NCI-H2081 treated with DMSO at 0.1 percent for 48 hours (cell line): ENCODE measurements at places on chromosomes 3 and 15.

- no peak for DNase-seq
Observed at GRCh38 chr3:124092811-124093210, 100.9 kb upstream of the ROPN1 start.

- no peak for DNase-seq
Observed at GRCh38 chr3:61807865-61808276, 246.5 kb downstream of the PTPRG start.

GRCh38 chr3:43005981-43006380 lies 26.9 kb downstream of the GASK1A start:
- DNase-seq = no peak

DNA sequence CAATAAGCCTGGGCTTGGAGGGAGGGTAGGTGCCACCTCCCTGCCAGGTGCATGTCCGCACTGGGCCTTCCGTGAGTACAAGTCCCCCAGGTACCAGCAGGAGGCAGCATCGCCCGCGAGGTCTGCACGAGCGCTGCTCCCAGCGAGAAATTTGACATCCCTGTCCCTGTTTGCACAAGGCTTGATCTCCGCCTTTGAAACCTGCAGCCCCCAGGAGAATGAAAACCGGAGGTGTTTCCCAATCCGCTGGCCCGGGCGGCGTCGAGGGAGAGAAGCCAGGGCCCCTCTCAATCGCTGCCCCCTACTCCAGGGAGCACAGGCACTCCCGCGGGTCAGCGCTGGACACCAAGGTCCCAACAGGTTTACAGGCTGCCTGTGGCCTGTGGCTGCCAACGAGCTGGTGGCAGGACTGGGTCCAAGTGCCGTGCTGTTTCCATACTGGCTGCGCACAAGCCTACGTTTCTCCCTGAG lies 961 bp downstream of the HAPLN3 start:
- DNase-seq = no peak

DNA sequence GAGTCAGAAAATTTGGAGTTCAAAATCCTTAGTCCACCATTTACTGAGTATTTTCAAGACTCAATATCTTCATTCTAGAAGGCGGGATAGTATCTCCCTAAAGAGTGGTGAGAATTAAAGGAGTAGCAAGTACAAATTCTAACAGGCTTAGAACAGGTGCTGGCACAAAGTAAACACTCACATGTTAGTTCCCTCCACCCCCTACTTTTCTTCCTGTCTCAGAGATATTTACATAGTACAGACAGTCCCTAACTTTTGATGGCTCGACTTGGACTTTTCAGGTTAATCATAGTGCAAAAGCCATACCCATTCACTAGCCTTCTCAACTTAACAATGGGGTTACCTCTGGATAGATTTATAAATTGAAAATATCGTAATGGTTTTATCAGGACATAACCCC lies 476.2 kb upstream of the RASGRP1 start:
- no peak for DNase-seq

GRCh38 chr15:66296186-66296585 lies 2.8 kb downstream of the DIS3L start:
- DNase-seq = no peak

- DNase-seq = no peak
Observed at GRCh38 chr3:37862219-37862902, 681 bp downstream of the CTDSPL start.

GRCh38 chr3:153111016-153111415 lies 51.0 kb upstream of the RAP2B start:
- DNase-seq = no peak

DNA sequence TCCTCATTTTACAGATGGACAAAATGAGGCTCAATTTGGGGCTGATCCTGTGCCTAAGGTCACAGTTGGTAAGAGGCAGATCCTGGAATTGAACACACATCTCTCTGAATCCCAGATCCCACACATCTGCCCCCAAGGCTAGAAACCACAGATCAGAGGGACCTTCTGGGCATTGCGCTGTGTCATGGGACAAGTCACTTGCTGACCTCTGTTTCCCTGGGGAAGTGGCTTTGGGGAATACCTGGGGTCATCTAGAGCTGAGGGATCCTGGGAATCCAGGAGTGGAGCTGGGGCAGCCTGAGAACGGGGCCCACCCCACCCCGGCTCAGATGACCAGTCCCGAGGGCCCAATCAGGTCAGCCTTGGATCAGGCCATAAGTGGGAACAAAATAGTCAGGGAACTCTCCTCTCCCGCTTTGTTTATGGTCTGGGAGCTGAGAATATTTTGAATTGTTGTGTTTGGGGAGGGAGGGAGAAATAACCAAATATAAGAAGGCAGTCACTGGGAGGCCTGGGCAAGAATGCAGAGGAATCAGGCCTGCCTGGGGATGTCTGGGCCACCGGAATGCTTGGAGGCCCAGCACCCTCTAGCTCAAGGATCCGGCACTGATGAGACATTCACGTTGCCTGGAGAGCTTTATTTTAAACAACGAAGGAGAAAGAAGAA lies 8.8 kb upstream of the SLC6A6 start:
- no peak for DNase-seq

DNA sequence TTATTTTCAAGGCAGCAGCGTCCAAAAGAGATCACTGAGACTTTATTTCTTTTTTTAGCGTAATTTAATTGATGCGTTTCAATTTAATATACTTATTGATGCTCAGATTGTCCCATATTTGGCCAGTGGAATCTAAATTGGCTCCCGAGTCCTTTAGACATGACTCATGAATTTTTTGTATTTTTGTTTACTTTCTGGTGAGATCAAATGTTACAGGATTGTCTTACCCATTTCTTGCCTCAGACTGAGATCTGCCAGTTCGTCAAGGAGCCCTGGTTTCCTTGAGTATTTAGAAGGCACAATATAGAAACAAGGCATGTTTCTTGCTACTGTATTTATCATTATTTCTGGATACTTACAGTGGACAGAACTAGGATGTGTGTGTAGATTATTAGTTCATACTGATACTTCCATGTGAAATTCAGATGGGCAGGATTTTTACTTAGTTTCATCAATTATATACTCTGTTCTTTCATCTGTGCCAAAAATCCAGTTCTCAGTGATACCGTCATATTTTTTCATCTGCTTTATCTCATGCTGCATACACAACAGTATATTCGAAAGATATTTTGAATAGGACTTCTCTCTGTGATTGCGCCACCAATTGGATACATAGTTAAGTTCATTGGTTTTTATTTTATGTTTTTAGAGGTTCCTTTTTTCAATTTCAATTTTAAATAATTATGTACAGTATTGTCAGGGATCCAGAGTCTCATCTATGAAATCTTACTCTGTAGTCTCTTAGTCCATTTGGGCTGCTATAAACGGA lies 436.9 kb upstream of the C2CD4B start:
- no peak for DNase-seq

DNA sequence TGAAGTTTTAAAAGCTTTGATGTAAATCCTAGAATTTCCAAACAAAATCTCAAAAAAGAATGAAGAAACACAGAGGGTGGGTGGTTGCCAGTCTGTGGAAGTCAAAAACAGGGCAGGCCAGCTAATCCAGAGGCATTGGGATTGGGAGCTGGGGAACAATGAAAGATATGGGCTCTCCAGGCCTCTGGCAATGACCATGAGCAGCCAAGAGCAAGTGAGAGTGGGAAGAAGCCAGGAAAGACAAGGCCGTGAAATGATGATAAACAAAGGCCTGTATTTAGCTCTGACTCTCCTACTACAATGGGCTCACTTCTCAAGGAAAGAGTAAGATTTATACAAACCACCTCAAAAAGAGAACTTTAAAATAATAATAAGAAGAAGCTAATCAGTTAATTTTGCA lies 248.5 kb downstream of the ZMAT3 start:
- no peak for DNase-seq

DNA sequence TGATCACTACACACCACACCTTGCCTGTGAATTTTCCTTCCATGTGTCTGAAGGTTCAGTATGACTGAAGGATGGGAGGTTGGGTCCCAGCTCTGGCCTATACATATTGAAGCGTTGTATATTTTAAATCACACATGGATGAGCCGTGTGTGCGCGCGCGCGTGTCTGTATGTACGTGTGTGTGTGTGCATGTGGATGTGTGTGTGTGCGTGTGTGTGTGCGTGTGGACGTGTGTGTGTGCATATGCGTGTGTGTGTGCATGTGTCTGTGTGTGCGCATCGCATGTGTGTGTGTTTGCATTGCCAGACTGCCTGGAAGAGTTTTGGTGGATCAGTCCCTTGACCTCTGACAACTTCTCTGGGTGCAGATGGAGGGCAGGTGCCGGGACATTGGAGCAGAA lies 45.7 kb downstream of the RPLP1 start:
- DNase-seq = no peak

- DNase-seq = no peak
Observed at GRCh38 chr3:11059090-11059798, 66.7 kb downstream of the SLC6A1 start.

GRCh38 chr3:178517665-178518334 lies 18.4 kb upstream of the KCNMB2 start:
- no peak for DNase-seq

GRCh38 chr3:33287672-33288282 lies 10.5 kb downstream of the FBXL2 start:
- no peak for DNase-seq

- DNase-seq = no peak
Observed at GRCh38 chr15:73745073-73745472, 8.1 kb downstream of the INSYN1 start.

DNA sequence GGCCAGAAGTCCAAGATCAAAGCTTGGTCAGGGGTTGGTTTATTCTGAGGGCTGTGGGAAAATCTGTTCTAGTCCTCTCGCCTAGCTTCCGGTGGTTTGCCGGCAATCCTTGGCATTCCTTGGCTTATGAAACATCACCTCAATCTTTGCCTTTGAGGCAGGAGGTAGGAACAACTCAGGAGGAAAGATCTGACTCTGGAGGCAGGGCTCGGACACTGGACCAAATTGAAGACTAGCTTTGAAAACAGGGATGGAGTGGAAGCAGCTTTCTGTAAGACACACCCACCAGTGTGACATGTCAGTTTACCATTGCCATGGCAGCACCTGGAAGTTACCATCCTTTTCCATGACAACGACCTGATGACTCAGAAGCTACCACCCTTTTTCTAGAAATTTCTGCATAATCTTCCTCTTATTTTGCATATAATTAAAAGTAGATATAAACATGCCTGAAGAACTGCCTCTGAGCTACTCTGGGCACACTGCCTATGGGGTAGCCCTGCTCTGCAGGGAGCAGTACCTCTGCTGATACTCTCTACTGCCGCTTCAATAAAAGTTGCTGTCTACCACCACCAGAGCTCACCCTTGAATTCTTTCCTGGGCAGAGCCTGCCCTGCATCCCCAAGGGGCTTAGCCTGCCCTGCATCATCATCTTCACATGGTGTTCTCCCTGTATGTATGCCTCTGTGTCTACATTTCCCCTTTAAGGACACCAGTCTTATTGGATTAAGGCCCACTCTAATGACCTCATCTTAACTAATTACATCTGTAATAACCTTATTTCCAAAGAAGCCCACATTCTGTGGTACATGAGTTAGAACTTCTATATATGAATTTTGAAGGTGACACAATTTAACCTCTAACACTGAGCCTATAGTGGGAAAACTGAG lies 38.3 kb upstream of the TM4SF4 start:
- DNase-seq = no peak

DNA sequence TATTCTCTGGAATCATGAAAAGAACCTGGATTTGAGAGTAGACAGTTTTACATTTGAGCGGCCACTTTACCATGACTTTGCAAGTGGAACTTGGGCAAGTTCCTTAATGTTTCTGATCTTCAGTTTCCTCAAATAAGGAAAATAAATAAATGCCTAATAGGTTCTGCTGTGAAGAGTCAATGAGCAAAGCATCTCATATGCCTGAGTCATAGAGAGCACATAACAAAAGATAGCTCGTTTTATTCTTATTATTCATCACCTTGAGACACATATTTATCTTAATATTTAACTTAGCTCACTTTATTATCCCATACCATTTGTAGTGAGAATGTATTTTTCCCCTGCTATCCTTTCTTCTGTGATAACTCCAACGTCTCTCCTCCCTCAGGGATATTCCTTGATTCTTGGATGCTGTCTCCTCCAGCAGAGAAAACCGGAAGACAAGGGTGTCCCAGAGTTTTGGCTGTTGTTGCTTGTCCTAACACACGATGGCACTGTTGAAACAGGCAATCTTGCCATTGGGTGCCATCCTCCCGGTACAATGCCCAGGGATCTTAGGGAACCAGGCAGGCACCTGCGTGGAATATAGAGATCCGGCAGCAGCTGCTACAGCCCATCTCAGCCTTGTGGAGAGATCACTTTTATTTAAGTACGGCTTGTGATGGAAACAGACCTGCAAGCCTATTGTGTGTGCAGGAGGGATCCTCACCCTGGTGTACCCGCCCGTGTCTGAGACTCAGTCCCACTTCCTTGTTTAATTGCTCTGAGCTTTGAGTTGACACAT lies 33.3 kb upstream of the VPS33B start:
- DNase-seq = peak; percentile 57
